ENCODE measurements at places on chromosomes 13 and 19. TPM values are rescaled to one million over a fixed set of nuclear protein-coding genes. Genes with fewer than 3 reads are reported as not detected.

The KIR2DL3 gene
- polyA plus RNA-seq: not detected

The NR1H2 gene
- polyA plus RNA-seq: 25.9 TPM

The LIG4 gene
- polyA plus RNA-seq: 14.7 TPM

The CYP4F3 gene
- polyA plus RNA-seq: 0.51 TPM

The EEF1AKMT1 gene
- 19.1 TPM for polyA plus RNA-seq

The CLEC4G gene
- not detected for polyA plus RNA-seq

The ZNF99 gene
- polyA plus RNA-seq: 1.1 TPM

The TEX101 gene
- polyA plus RNA-seq: not detected

The NRTN gene
- 2.0 TPM for polyA plus RNA-seq

The SLC7A1 gene
- polyA plus RNA-seq: 15.6 TPM

The ABHD13 gene
- polyA plus RNA-seq: 17.9 TPM

The CEACAM16 gene
- not detected for polyA plus RNA-seq

The OR7C1 gene
- 0.08 TPM for polyA plus RNA-seq

The VWA8 gene
- 21.5 TPM for polyA plus RNA-seq

The TMIGD2 gene
- polyA plus RNA-seq: not detected

The TSC22D1 gene
- 257 TPM for polyA plus RNA-seq

The LRCH1 gene
- polyA plus RNA-seq: 33.6 TPM

The EMP3 gene
- polyA plus RNA-seq: 81.9 TPM
